T47D (cell line): ENCODE measurements at places on chromosomes 11 and 22.

GRCh38 chr11:63782749-63783148, 14.2 kb upstream of the ZFTA start:
- no peak for DNase-seq

- no peak for DNase-seq
Measured at GRCh38 chr11:125939081-125939521, 6.7 kb upstream of the VSIG10L2 start.

DNA sequence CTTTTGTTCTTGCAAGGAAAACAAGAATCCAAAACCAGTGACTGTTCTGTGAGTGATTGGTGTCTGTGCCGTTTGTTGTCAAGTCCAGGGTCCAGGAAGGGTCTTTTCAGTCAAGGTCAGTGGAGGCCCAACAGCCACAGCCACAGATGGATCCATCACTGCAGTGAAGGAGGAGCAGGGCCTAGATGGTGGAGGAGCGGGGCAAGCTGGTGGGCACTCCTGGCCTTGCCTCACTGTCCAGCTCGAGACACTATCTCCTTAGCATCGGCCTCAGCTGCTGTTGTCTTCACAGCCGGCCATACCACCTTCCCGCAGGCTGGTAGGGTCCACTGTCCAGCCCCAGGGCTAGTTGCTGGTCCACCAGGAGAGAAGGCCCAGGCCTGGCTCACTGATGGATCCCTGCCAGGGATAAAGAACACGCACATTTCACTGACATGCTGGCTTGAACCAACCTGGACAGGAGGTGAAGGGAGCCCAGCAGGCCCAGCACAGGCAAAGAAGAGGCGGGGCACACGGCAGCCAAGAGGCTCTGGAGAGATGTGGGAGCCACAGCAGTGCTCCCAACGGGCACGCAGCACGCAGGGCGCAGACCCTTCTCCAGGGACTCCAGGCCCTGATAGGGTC, 15.2 kb downstream of the POLR3H start:
- DNase-seq = no peak

DNA sequence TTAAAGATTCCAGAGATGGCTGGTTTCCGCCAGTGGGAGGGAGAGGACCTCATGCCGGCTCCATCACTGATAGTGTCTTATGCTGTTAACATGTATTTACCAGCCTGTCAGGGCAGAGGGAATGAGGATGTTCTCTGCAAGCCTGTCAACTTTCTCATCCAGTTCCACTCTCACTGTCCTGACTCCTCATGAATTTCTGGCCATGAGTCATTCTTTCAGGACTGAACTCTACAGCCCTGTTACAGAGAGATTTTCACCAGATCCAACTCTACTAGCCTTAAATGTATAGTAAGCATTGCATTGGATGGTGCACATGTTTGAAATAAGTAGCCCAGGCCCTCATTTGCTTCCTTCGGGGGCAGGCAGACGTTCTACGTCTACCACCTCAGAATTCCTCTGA, 387.7 kb downstream of the TMEM135 start:
- DNase-seq = no peak

DNA sequence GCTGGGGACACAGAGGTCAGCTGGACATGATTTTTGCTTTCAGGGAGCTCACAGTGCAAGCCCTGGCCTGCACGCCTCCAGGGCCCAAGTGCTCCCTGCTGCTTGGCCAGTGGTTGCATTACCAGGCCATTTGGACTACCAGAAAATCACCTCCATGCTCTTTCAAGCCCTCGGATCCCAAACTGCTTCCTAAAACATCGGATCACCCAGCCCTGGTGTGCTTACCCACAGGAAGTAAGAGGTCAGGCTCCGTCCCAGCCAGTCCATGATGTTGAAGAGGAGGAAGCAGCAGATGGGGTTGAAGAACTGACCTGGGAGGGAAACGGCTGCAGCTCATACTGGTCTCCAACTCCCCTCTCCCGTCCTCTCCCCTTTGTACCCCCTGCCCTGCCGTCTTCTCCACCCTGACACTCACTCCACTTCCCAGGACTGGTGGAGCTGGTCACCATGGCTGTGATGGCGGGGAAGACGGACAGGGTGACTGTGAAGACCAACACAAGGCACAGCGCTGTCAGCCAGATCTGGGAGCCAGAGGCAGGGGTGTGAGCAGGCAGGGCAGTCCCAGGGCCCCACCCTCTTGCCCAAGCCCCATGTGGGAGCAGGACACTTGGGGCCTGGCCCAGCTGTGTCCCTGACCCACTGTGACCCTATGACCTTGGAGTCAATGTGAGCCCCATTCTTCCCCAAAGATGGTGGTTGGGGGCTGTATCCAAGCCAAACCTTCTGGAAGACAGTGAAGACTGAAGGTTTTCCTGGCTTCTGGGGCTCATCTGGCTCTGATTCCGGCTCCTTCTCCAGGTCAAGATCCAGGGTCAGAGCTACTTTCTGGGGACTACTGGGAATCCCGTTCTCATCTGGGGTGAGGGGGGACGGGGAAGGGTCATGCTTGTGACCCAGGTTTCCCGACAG, 5.6 kb downstream of the SLC29A2 start:
- peak; percentile 52 for DNase-seq

DNA sequence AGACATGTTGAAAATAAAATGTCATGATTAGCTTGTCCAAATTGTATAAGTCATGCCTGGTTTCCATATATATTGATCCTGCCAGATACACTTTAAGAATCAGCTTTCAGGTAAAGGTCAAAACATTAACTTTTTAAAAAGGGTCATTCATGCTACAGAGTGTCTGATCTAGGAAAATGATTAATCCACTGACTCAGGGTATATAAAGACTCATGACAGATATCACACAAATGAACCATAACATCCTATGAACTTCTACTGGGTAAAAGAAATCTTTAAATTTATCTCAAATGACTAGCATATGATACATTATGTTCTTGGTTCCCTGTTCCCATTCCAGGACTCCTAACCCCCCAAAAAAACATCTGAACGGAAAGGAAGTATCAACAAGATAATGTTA, 11.7 kb downstream of the MRTFA start:
- no peak for DNase-seq

DNA sequence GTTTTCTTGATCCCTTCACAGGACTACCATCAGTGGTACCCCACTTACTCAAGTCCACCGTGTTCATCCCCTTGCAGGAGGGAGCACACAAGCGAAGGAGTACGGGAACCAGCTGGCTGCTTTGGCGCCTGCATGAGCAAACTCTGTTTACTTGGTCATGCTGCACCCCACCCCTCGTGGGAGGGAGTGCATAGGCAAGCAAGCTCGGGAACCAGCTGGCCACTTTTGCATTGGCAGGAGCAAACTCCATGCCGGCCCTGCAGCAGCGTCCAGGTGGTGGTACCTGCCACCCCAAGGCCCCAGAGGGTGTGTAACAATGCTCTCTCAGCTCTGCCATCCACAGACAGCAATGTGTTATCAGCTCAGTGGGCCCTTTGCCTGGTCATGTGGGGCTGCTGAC, 737.8 kb downstream of the FAM181B start:
- DNase-seq = no peak

- DNase-seq = no peak
Measured at GRCh38 chr11:23684701-23685100, 812.2 kb upstream of the LUZP2 start.

DNA sequence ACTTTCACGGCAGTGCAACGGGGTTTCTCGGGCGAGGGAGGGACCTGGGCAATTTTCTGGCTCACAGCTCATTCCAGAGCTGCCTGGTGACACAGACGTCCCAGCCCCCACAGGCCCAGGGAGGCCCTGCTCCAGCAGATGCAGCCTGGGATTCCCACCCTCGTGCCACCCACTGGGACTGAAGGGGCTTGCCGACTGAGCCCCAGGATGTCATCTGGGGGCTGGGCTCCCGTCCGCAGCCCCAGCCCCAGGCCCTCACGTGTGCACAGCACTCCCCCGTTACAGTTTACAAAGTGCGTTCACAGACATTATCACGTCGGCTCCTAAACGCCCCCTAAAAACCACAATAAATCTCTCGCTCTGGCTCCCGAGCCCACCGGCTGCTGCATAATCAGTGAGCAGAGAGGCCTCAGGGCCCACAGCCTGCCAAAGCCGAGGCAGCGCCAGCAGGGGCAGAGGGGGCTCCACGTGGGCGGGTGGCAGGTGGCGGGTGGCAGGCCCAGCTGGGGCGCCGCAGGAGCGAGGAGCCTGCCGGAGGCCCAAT, 76.9 kb upstream of the TCF20 start:
- DNase-seq = no peak

GRCh38 chr22:47144076-47144765, 381.8 kb downstream of the TBC1D22A start:
- DNase-seq = no peak

- DNase-seq = no peak
Measured at GRCh38 chr11:111557425-111558111, 17.0 kb downstream of the LAYN start.

DNA sequence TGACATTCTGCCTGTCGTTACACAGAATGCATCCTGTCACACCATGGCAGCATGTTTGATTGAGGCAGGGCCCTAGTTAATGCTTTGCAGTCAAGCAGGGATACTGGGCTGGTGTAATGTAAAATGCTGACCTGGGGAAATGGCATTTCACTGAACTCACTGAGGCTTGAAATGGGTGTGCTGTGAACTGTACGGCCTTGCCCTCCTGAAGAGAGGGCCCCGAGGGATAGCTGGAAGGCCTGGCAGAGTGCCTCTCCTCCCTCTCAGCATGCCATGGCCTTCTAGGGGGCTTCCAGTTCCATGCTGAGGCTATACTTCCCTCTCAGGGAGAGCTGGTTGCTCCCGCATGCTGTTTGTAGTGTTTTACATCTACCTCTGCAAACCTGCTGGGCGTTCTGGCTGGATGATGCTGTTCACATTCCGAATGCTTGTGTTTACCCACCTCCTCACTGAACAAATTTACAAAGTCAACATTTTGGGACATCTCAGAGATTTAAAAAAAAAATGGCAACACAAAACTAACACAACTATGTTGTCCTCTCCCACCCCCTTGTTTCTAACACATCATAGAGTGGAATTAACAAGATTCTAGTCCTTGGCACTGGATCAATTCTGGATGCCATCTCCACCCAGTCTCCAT, 416.7 kb upstream of the CADM1 start:
- peak; percentile 65 for DNase-seq

- no peak for DNase-seq
Measured at GRCh38 chr11:69400771-69401590, 80.5 kb upstream of the LINC01488 start.

DNA sequence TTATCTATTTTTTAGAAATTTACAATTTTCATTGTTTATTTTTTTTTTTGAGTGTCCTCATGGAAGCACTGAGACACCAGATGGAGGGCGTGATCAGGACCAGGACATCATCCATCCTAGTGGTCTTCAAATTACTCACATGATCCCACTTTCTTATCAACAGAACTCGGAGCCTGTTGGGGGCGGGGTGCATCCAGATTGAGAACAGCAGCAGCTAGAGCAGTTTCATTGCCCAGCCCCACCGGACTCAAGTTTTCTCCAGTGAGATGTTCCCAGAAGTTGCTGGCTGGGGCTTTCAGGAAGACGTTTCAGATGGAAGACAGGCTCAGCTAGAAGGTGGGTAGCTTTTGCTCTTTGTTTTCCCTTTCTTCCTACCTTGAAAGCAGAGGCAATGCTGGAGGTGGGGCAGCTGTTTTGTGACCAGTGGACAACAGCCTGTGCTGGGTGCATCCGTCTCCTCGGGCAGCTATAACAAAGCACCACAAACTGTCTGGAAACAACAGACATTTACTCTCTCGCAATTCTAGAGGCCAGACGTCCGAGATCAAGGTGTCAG, 562.1 kb downstream of the TBC1D22A start:
- DNase-seq = no peak

DNA sequence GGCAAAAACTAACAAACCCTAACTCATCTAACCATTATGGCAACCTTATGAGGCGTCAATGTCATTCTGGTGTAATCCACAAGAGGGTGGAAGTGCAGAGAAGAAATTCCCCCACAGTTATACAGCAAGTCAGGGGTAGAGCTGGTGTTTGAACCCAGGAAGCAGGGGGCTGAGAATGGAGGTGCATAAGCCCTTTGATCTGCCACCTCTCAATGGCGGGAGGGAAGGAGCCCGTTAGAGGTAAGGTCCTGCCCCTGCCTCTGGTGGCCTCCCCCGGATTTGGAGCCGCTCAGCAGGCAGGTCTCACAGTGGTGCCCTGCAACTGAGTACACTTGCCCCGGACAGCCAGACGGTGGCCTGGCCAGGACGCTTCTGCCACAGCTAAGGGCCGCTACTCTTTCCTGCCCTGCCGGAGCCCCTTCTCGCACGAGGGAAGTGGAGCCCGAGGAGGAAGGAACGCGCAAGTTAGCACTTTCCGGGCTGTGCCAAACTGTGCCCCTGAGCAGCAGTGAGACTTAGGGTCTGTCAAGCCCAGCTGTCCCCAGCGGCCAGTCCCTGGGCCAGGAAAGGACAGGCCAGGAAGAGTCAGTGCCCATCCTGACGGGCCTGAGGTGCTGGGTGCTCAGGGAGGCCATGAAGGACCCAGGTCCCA, 1.1 kb downstream of the FXYD2 start:
- no peak for DNase-seq

GRCh38 chr22:39616051-39616450, 45.5 kb downstream of the CACNA1I start:
- DNase-seq = no peak

- DNase-seq = no peak
Measured at GRCh38 chr11:45617871-45618601, 47.4 kb downstream of the CHST1 start.

DNA sequence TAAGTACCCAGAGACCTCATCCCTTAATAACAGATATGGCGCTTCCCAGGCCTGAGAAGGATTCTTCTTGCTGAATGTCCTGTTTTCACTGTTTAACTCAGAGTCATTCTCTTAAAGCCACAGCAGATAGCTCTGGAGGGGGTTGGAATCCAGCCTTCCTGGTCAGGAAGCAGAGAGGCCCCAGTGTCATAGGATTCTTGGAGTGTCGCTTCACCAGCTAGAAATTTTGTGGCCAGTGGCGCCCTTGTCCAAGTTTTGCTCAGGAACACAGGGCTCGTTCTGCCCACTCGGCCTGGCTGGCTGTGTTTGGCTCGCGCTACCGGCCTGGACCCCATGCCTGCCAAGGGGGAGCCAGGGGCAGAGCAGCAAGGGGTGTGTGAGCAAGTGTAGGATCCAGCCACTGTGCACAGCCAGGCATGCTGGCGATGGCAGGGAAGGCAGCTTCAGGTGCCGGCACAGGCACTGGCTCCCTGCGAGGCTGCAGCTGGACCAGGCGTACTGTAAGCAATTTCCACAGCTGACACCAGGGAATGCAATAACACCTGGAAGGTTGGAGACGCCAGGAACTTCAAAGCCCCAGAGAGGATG, 214.8 kb upstream of the SESN3 start:
- DNase-seq = no peak
